ENCODE measurements at places on chromosomes 3 and 15. TPM values are rescaled to one million over a fixed set of nuclear protein-coding genes. Genes with fewer than 3 reads are reported as not detected.

GPR149 gene
- polyA plus RNA-seq = not detected

LMAN1L gene
- polyA plus RNA-seq = not detected

BFSP2 gene
- 0.33 TPM for polyA plus RNA-seq

DNA sequence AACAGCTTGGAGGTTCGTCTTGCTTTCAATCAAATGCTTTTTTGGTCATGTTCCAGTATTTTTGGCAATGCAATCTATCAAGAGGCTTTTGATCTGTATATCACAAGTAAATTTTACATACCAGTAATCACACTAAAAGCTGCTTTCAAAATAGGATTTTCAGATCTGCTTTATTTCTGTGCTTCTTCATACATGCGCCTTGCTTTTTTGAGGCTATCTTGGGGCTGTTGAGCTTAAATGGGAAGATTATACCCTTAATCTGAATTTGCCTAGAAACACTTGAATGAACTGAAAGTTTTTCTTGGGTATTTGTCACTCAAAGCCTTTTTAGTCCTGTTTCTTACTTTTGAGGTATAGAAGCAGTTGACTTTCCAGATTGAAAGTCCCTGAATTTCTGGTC is 62.1 kb upstream of the DCBLD2 start:
- DNase-seq = no peak

GRCh38 chr3:110070161-110070916 is 733.0 kb upstream of the DPPA4 start:
- peak; percentile 27 for DNase-seq

GRCh38 chr3:100402256-100402655 is 917 bp downstream of the LNP1 start:
- peak; percentile 50 for DNase-seq

- DNase-seq = no peak
Measured at GRCh38 chr15:74006774-74007639, 12.5 kb downstream of the PML start.

SEMA4B gene
- 43.0 TPM for polyA plus RNA-seq

BNC1 gene
- 0.17 TPM for polyA plus RNA-seq

NRG4 gene
- polyA plus RNA-seq = 10.2 TPM

CCRL2 gene
- polyA plus RNA-seq = 1.2 TPM

COL7A1 gene
- 21.6 TPM for polyA plus RNA-seq

CADPS gene
- polyA plus RNA-seq = 5.0 TPM

- peak; percentile 33 for DNase-seq
Measured at GRCh38 chr3:19147905-19148767, at the start of gene KCNH8. TSS of gene KCNH8 (plus strand) at chr3:19148510. CDS start at chr3:19148720, 210 bp downstream.

LTF gene
- polyA plus RNA-seq = 1.7 TPM

- no peak for DNase-seq
Measured at GRCh38 chr3:70249509-70250160, 62.8 kb downstream of the MDFIC2 start.

- no peak for DNase-seq
Measured at GRCh38 chr3:16066975-16067374, 107.5 kb upstream of the GALNT15 start.

GRCh38 chr3:11552289-11553264 is 91.1 kb downstream of the VGLL4 start:
- DNase-seq = no peak

DNA sequence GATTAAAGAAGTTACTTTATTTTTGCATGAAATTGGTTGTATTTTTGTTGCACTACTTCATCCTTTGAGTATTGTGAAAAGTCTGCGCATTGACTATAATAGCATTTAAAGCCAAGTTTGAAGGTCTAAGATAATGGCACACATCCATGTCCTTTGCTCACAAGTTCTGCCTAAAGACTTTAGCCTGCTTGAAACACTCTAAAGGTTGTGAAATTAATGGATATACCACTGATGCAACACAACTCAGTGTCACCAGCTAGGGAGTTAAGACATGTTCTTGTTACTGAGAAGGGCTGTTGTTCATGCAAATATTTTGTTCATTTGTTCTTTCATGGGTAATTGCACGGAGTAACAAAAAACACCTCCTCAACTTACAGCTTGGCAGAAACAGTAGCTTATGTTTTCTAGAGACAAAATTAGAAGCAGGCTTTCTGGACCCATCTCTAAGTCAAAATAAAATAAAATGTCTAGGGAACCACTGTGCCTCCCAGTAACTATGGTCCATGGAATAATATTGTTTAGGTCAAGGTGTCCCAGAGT is 83.9 kb downstream of the PPARG start:
- DNase-seq = no peak

DNA sequence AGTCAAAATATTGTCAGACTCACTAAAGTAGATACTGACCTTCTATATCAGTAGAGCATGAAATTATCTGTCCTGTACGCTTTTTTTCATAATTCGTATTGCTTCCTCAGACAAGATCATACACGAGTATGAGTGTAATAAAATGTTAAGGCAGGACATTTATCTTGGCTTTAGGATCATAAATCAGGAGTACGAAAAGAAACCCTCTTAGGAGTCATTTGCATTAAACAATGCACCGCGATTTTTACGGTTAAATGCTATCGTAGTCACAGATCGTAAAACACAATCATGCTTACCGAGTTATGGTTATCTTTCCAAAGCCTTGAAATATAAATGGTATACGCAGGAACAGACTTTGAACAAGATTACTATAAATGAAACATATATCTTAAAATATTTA is 510.3 kb upstream of the ROBO1 start:
- DNase-seq = no peak

DNA sequence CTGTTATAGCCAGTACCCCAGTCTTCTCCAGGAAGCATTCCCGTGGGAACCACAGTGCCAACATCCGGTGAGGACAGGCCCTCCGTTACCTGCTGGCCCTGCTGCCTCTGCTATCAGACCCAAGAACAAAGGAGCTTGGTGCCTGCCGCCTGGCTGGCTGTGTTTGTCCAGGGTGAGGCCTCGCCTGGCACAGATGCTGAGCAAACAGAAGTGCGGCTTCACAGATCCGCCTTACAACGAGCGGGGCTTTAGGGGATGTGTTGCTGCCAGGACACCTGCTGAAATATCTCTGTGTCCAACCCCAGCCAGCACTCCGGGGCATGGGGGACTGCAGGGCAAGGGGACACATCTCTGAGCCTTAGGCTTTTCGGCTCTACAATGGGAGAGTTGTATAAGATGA is 2.2 kb upstream of the EPHB3 start:
- no peak for DNase-seq

DNA sequence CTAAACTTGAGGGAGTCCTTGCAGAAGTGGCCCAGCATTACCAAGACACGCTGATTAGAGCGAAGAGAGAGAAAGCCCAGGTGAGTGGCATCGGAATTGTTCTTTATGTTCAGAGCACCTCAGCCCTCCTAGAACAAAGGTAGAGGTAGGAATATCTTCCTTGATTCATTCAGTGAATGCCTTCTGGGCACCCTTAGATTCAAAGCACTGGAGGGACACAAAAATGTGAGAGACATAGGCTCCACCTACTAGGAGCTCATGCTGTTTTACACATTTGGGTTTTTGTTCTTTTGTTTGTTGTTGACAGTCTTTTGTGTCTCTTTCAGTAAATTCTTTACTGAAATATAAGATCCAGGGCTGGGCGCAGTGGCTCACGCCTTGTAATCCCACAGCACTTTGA is 68.2 kb downstream of the IQGAP1 start:
- no peak for DNase-seq

- no peak for DNase-seq
Measured at GRCh38 chr3:117047951-117048705, 338.5 kb downstream of the TUSC7 start.

DNA sequence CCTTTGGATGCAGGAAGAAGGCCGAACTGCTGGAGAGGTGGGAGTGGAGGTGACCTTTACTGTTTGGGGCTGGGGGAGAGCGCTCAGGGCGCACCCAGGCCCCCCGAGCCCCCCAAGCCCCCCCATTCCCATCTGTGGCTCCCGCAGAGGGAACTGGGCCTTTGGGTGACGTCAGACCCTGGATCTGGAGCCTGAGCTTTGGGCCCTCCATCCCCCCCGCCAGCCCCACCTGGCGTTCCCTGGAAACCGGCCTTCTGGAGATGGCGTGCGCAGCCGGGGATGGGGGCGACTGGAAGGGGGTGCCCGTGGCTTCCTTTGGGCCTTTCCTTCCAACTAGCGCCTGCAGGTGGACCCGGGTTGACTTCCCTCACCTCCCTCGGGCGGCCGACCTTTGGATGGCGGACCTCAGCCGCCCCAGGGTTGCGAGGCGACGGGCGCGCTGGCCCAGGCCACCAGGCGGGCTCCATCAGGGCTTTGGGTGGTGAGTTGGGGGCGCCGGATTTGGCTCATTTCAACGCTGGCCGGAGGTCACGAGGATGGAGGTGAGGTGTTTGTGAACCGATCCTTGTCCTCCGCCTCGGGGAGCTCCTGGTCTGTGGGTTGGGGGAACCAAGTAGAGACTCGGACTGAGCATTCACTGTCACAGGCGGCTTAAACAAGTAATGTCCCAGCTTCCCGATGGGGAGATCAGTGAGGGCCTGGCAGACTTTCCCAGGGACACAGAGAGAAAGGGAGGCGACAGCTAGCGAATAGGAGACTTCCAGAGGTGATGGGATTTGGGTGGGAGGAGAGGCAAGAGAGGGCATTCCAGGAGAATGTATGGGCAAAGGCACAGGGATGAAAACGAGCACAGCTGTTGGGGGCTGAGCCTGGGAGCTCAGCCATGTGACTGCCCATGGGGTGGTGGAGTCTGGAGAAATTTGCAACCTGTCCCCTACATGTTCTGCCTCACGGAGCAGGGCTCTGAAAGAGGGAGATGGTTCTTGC is 709 bp downstream of the SCAMP5 start:
- DNase-seq = peak; percentile 42

DNA sequence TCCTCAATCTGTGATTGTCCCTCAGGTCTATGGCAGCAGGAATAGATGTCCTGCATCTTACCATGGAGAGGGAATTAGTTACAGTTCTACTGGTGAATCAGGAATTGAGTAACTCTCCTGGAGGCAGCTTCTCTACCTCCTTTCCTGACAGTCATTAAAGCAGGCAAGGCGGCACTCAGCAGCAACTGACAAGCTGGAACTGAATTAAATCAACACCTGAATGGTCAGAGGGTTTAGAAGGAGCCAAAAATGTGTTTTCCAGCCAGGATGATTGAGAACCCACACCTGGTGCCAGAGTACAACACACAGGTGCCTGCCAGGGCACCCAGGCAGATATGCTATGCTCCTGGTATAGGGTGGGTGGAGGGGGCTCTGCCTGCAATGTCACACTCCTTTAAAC is 43.1 kb upstream of the TIPARP start:
- no peak for DNase-seq

DNA sequence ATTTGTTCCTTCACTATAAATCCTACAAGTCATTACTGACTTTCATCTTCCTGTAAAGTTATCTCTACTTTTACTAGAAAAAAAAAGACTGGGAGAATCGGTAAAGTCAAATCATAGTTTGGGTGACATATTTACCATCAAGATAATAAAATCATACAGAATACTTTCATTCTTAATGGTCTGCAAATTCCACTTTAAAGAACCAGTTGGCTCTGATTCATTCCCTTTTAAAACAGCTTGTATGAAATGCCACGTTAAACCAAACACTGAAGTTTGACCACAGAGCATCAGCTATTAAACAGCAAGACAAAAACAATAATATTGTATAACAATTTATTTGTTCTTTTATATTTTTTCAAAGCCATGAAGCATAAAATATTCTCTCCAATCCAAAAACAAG is 100.7 kb downstream of the FBN1 start:
- no peak for DNase-seq

GRCh38 chr15:95923792-95924191 is 406.7 kb upstream of the NR2F2 start:
- DNase-seq = no peak

DNA sequence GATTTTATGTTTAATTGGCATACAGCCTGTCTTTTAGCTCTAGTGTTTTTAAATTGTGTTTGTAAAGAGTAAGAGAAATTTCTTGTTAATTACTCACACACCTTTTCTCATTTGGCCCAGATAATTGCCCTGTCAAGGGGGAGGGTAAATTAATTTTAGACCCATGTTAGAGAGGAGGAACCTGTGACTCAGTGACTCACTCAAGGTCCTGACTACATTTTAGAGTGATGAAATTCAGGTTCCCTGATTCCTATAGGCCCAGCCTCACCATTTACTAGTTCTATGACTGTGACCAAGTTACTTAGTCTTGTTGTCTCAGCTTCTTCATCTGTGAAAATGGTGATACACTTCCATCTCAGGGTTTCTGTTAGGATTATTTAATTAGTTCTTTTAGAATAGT is 125.2 kb upstream of the DPH6 start:
- no peak for DNase-seq

IQCF2 gene
- not detected for polyA plus RNA-seq

DNA sequence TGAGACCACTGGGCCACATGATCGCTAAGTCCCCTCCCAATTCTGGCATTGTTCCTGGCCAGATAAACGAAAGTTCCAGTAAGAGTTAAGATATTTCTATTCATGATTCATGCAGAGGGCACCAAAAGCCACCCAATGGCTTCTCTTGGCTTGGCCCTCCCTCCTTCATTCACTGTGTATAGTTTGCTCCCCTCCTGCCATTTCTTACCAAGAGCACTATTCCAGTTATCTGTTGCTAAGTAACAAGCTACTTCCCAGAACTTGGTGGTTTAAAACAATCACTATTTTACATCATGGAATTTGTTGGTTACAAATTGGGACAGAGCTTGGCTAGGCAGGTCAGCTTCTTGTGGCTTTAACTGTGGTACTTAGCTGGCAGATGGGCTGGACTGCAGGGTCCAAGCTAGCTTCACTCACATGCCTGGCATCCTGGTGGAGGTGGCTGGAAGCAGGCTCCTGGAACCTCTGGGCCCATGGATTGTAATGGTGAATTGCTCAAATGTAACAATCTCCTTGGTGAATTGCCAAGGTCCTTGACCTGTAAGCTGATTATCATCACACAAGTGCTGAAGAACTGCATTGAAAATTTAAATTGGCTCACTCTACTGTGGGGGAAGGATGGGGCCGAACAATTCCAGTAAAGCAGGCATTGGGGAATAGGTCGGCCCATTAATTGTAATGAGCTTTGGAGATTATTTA is 16.6 kb downstream of the EAF1 start:
- no peak for DNase-seq

ECE2 gene
- polyA plus RNA-seq = not detected

UBA7 gene
- polyA plus RNA-seq = 40.7 TPM

GRCh38 chr3:13716540-13717221 is 163.2 kb downstream of the WNT7A start:
- DNase-seq = no peak

DNA sequence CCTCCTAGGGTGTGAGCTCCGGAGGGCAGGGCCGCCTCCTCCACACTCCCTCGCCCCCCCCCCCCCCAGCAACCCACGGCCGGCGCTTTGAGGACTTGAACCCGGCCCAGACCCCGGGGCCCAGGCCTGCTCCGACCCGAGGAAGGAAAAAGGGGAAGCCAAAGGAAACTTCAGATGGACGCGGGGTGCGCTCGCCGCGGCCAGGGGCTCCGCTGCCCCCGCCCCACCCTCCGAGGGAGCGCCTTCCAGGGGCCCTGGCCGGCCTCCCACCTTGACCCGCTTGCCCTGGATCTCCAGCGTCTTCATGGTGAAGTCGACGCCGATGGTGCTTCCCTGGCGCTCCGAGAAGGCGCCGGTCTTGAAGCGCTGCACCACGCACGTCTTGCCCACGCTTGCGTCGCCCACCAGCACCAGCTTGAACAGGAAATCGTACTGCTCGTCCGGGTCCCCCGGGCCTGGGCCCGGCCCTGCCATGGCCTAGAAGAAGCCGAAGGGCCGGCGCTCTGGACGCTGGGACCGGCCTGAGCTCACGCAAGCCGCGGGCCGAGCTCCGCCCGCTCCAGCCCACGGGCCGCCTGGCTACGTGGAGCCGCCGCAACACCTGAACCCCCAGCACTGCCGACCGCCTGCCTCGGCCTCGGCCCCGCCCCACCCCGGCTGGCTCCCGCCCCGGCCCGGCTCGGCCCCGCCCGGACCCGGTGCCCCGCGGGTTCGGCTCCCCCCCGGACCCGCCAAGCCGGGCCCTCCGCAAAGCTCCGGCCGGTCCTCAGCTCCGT is 400 bp downstream of the RAB43 start:
- no peak for DNase-seq

Data from left kidney (tissue), 8 donors.